A549 treated with Mapracorat at 1 μM for 4 hours (cell line): ENCODE measurements at places on chromosomes 2 and 18. TPM values are rescaled to one million over a fixed set of nuclear protein-coding genes. Genes with fewer than 3 reads are reported as not detected.

SKOR2 gene
- total RNA-seq: not detected in 5 replicates

RAX gene
- total RNA-seq: not detected in 5 replicates

CENPO gene
- total RNA-seq: 44.3 to 53.9 TPM (median 46.9 TPM) in 5 replicates

ACMSD gene
- total RNA-seq: not detected in 5 replicates

NAT8 gene
- total RNA-seq: not detected in 5 replicates

TUBA4B gene
- 0.13 to 0.28 TPM (median 0.18 TPM) in 4 of 5 replicates, not detected in the other for total RNA-seq
